ENCODE measurements at places on chromosomes 2 and 18.

GRCh38 chr2:43343573-43344304 is 117.3 kb upstream of the ZFP36L2 start:
- peak; percentile 88 for DNase-seq

- DNase-seq: no peak
Observed at GRCh38 chr2:127559454-127559853, 24.0 kb downstream of the MYO7B start.

DNA sequence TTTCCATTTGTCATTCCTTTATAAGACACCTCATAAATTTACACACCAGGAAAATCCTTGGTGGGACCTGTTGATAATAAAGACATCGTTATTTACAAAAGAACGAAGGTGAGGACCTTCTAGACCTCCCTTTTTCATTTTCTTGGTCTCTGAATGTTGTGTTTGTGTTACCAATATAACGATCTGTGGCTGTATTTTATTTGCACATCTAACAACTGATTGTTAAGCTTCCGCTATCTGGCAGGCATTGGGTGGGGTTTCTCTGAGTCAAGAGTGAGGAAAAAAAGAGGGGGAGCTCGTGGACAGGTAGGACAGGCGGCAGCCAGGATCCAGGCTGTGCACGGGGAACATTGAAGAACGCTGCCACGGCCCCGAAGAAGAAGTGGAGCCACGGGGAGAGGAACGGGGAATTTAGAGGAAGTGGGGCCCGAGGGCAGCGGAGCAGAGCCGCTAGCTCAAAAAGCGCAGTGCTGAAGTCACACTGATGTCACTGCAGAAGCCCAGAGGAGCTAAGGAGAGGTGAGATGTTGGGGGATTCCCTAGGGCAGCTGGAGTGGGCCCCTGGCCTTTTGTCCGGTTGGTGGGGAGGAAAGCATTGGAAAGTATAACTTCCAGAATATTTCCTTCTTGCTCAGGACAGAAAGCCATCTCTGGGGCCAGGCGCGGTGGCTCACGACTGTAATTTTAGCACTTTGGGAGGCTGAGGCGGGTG is 20.9 kb upstream of the DNMT3A start:
- no peak for DNase-seq

GRCh38 chr18:36406805-36407204 is 109.3 kb downstream of the FHOD3 start:
- DNase-seq: no peak

DNA sequence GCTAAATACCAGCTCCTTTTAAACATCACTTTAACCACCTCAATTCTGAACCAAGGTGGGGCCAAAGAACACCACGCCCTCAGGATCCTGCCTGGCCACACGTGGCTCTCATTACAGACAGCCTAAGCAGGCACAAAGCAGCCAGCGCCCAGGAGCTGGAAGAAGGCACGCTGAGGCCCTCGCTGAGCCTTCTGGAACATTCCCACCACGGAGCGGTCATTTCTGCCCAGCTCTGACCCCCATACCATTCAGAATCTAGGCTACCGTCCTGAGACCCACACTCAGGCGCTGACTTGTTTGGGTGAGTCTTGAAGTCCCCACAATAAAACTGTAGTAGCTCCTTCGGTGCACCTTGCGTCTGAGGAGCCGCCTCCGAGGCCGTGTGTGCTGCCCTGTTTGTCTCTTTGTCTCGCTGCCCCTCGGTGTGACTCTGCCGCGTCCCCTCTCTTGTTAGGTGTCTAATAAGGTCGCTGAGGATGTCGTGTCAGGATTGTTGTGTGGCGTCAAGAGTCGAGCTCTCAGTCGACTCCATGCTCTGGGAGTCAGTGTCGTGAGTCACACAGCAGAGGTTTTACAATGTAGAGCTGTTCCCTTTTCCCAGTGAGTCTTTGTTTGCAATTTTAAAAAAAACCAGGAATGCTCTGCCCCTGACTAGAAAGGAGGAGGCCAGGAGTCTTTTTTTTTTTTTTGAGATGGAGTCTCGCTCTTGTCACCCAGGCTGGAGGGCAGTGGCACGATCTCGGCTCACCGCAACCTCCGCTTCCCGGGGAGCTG is 242.4 kb downstream of the KLHL29 start:
- DNase-seq: no peak

DNA sequence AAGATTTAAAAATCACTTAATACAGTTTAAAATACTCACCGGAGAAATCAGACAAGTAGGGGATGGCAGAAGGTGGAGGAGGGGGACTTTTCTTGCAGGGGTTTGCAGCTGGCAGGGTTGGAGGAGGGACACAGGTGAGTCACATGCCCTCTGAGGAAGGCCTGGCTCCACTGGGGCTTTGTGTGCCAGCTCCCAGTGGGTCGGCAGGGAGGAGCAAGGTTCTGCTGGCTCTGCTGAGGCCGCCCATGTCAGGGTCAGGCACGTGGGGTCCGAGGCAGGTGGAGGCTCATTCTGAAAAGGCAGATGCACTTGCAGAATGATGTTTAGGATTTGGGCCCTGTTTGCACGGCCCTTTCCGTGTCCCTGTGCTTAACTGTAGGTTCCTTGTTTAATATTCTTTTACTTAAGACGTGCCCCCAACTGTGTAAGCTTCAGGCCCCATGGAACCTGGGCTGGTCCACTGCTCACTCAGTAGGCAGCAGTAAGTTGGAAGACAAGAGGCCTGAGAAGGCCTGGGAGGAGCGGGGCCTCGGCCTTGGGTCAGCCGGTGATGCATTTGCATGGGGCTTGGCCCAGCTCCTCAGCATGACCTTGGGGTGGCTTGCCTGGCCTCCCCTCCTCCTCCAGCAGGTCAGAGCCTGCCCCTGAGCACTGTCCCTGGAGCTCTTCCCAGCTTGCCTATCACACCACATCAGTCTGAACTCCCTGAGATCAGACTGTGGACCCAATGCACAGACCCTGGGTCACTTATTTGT is 141.0 kb downstream of the GLI2 start:
- DNase-seq: no peak

- DNase-seq: no peak
Observed at GRCh38 chr2:119699016-119699606, 20.1 kb downstream of the TMEM177 start.

DNA sequence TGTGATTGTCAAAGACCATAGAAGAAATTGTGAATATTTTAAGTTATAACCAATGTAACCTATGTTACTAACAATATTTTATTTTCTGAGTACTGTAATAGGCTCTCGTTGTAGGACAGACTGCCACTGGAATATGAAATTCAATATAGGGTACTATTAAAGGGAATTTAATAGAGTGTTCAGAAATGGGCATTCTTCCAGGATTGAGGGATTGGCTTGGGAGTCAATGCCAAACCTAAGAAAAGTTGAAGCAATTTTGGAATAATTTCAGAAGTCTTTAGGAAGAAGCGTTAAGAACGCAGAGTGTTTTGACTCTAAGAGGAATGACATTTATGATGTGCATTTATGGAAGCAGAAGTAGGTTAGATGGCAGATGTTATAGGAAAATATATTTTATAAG is 79.0 kb downstream of the ACVR2A start:
- DNase-seq: no peak

GRCh38 chr18:79242246-79242645 is 153.5 kb upstream of the NFATC1 start:
- peak; percentile 84 for DNase-seq

DNA sequence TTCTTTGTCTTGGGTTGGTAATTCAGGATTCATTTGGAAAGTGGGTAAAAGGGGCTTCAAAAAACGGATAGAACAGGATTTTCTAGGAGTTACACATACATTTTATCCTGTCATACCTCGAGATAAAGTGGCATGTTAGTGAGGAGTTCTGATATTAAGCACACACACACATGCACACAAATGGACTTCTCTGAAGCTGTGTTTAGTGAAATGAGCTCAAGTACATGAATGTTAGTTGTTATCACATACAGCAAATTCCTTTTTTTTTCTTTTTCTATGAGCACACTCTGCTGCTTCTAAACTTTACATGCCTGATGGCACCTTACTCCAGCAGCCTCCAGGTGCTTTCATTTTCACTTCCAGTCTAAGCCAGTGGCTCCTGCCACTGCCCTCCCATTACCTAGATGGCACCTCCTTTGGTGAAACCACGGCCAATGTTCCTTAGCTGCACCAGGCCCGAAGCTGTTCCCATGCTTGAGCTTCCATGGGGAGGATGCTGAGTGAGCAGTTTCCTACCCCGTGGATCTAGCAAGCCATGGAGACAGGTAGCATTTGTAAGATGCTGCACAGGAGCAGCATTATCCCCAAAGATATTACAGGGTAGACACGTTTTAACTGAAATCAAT is 49.7 kb downstream of the STAT1 start:
- no peak for DNase-seq

DNA sequence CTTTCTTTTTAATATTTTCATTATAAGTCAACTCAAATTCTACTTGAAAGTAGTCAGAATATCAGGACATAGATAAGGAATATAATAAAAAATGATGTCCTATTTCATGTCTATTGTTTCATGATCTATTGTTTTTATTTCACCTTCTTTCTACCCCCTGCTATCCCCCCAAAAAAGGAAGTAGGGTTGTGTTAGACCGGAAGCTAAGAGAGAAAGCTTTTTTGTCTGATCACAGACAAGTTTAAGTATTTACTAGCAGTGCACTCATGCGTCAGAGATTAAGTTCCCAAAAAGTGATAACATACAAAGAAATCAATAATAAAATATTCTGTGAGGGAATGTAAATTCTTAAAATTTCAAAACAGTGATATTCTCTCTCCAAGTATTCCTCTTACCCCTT is 447.1 kb upstream of the CNTNAP5 start:
- no peak for DNase-seq

DNA sequence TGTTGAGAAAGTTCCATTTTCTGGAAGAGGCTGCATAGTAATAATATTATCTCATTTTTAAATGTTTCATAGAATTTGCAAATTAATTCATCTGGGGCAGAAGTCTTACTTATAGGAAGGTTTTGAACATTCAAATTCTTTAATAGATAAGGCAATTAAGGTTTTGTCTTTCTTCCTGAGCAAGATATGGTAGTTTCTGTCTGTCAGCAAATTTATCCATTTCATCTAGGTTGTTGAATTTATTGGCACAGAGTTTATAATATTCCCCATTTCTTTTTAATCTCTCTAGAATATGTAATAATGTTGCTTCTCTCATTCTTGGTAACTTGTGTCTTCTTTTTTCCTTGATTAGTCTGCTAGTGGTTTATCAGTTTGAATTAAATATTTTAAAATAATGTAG is 90.2 kb upstream of the EPB41L5 start:
- DNase-seq: no peak

DNA sequence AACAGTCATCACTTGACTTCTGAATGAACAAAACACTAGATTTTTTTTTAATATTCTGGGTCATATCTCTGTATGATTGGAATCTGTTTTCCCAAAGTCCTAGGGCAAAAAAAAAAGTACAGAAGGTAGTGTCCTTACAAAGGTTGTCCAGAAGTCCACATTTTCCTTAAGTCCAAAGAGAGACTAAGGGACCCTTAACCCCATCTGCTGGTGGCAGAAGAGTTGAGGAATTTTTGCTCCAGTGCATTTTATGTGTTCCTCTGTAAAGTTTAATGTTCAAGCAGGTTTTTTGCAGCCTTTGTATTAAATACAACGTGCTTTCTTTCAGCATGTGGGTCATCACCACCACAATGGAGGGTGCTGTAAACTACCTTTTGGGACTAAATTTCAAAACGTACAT is 215.9 kb downstream of the SP3 start:
- DNase-seq: peak; percentile 22

DNA sequence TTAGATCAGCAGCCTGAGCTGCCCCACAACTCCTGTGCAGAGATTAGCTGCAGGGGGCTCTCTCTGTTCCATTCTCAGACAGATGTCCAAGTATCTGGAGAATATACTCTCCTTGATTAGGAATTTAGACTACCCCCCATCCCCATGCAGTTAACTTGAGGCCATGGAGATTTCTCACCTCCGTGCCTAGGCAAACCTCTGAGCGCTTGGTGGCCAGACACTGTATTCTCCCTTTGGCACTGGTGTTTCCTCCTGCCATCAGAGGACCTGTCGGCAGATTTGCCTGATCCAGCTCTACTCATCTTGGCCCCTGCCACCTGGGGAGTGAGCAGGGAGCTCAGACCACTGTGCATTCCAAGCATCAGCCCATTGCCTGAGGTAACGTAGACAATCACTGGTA is 48.3 kb downstream of the ZNF804A start:
- no peak for DNase-seq

DNA sequence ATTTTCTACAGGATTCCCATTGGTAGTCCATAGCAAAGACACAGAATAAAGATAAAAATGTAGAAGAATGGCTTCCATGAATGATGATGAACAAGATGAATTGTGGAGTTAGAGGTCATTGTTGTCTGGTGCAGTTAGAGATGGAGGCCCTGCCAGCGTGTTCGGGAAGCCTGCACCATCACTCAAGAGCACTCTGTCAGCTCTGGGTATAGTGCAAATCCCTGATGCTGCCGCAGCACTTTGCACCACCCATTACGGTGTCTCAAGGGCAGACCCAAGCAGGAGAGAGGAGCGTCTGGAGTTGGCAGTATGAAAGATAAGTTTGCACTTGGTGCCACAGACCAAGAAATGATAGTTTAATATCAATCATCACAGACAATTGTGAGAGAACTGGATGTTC is 181.6 kb upstream of the CHST9 start:
- no peak for DNase-seq
